ENCODE measurements at places on chromosomes 16 and 17.

DNA sequence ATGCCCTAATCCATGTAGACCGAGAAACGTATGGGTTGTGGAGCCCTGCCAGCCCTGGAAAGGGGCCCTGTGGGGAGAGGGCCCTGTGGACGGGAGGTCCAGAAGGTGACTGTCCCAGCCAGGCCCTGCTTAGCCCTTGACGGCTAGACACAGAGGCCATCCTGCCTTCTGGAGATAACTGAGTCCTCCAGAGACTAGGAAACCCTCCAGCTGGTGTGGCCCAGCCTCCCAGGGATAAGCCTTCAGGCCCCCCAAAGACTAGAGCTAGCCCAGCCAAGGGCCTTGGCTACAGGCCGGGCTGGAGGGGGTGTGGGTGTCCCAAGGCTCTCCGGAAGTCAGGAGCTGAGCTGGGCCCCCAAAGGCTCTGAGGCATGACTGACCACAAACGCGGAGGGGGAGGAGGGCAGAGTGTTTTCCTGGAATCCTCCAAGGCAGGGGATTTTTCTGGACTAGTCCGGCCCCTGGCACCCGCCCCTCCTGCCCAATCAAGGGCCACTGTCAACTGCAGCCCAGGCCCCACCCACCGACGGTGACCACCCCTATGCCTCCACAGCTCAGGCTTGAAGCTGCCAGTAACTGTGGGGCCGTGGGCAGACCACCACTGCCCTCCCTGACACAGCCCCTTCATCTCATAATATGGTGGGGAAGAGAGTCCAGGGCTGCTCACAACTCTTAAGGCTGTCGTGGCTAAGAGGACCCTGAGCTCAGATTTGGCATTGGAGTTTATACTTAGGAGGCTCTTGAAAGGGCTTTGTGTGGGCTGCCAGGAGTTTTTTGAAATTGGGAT is 885 bp upstream of the VASN start:
- DNase-seq, result no peak

DNA sequence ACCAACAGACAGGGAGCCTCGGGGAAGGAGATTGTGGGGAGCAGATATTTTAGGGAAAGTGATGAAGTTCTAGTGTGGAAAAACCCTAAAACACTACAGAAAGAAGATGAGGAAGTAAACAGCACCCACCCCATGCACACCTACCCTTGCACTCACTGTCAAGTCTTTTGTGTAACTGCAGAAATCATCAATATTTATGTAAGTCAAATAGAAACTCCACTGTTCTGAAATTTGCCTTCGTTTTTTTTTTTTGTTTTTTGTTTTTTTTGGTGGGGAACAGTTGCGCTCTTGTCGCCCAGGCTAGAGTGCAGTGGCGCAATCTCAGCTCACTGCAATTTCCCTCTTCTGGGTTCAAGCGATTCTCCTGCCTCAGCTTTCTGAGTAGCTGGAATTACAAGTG is 273.4 kb downstream of the CPPED1 start:
- no peak for DNase-seq

DNA sequence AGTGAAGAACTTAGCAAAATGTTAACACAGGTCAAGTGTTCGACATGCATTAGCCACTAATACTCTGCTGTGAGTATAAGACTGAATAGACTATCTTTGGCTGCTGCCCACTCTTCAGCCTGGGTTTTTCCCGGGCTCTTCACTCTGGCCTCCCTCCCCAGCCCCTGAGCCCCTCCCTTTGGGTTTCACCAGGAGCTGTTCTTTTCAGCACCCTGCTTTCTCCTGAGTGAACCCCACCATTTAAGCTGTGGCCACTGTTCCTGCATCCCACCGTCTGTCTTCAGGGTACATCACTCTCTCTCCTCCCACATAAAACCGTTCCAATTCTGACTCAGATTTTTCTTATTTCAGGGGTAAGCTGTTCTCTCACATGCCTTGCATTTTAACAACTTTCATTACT is 92.0 kb upstream of the ASIC2 start:
- DNase-seq, result no peak

DNA sequence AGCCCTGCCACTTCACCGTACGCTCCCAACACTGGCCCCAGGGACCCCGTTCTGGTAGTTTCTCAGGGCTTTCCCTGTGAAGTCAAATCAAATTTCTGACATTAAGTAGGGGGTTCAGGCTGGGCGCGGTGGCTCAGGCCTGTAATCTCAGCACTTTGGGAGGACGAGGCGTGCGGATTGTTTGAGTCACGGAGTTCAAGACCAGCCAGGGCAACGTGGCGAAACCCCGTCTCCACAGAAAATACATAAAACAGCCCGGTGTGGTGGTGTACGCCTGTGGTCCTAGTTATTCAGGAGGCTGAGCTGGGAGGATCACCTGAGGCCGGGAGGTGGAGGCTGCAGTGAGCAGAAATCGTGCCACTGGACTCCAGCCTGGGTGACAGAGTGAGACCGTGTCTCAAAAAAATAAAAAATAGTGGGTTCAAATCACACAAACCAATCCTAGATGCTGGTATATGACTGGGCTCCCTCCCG is 632 bp downstream of the CYBC1 start:
- no peak for DNase-seq

- DNase-seq, result peak; percentile 91
Observed at GRCh38 chr17:36722121-36722902, 120.9 kb downstream of the MRM1 start.

DNA sequence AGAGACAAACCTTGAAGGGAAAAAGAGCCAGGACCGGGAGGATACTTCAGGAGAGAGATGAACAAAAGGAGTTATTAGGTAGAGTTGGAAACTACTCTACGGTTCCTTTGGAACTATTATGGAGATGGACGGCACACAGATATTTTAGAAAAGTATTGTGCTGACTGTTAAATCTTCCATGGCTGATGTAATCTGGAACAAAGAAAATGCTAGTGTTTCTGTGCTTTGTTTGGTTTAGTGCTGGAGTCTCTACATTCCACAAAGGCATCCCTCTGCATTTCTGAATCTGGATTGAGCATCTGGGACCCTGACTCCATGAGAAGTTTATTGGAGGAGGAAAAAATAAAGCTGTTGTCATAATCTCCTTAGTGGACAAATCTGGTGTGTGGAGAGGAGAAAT is 57.2 kb downstream of the RPGRIP1L start:
- no peak for DNase-seq

Data from ecto neural progenitor cell (in vitro differentiated cells).